Activated T-cell treated with anti-CD3 and anti-CD28 coated beads for 4 hours (primary cell): ENCODE measurements at places on chromosomes 7 and 10.

- no peak for DNase-seq
Observed at GRCh38 chr7:66697449-66698438, 42.8 kb upstream of the RABGEF1 start.

- no peak for DNase-seq
Observed at GRCh38 chr10:11397077-11397965, 214.1 kb downstream of the USP6NL start.

DNA sequence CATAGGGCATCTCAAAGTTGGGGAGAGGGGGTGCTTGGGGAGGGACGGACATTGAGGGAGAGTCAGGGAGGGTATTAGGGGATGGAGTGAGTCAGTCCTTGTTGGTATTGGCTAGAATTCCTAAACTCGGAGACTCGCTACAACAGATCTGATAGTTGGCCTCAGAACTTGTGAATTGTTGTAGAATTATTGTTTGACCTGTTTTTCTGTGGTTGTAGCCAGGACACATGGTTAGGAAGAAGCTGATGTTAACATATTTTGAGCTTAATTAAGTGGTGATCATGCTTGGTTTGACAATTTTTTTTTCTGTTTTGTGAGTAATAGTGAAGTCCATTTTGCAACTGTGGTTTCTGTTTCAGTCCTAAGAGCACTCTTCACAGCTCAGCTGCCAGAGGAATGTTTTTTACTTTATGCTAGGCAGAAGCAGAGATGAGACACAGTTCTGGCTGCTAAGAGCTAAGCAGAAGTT lies 1190.3 kb upstream of the C7orf33 start:
- DNase-seq = no peak

DNA sequence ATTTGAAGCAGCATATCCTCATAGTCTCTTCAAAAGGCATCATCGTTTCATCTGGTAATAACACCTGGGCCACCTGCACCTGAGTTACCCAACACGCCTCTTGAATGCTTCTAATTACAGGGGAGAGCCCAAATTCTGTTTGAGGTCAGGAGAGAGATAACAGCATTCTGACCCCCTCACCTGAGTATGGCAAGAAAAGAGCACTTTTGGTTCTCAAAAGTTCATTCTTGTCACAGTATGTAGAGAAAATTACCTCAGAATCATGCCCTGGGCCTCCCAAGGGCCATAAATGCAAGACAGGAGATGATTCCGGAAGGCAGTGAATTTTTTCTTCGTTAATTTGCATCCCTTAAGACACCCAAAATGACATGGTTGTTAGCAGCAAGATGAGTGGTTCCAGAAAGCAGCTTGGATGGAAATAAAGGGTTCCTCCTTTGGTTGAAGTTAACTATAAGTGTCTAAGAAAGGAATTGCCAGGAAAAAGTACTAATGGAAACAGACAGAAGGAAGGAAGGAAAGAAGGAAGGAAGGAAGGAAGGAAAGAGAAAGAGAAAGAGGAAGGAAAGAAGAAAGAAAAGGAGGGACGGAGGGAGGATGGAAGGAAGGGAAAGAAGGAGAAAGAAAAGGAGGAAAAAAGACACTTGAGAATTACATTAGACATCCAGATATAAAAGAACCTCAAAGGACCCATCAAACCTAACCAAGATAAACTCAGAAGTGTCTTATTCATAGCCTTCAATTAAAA lies 228.4 kb upstream of the RHOBTB1 start:
- no peak for DNase-seq
